ENCODE measurements at places on chromosomes 4 and X.

DNA sequence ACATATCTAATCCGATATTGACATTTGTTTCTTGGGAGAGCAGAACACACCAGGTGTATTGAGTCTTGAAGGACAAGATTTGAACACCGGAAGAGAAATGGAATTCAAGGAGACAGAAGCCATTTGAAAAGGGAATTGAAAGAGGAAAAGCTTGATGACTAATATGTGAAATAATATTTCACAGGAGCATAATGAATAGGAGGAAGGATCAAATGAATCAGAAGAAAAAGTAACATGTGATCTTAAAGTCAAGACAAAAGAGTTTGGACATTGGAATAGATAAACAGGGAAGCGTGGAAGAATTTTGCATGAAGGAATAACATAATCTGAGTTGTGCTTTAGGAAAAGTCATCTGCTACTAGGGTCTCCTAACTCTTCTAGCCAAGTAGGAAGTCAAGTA, 145.5 kb upstream of the PDHA2 start:
- no peak for DNase-seq

- no peak for DNase-seq
Measured at GRCh38 chrX:1394731-1395501, 3.0 kb upstream of the SLC25A6 start.

- DNase-seq = no peak
Measured at GRCh38 chr4:42281324-42282020, 115.8 kb upstream of the SHISA3 start.

DNA sequence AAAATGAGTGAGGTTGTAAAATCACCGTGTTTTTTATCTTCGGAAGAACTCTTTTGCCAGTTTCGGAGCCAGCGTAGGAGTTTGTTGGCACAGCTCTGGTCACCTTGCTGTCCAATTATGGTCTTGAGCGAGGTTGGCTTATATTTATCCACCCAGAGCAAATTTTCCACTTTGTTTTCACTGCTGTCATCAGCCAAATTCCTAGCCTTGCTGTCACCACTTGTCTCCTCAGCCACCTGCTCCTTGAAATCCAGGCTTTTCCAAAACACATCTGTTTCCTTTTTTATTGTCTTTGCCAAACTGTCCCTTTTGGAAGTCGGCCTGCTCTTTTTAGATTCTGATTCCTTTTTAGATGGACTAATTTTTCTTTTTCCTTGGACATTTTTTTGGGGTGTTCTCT, 57.6 kb downstream of the RFC1 start:
- DNase-seq = peak; percentile 70

DNA sequence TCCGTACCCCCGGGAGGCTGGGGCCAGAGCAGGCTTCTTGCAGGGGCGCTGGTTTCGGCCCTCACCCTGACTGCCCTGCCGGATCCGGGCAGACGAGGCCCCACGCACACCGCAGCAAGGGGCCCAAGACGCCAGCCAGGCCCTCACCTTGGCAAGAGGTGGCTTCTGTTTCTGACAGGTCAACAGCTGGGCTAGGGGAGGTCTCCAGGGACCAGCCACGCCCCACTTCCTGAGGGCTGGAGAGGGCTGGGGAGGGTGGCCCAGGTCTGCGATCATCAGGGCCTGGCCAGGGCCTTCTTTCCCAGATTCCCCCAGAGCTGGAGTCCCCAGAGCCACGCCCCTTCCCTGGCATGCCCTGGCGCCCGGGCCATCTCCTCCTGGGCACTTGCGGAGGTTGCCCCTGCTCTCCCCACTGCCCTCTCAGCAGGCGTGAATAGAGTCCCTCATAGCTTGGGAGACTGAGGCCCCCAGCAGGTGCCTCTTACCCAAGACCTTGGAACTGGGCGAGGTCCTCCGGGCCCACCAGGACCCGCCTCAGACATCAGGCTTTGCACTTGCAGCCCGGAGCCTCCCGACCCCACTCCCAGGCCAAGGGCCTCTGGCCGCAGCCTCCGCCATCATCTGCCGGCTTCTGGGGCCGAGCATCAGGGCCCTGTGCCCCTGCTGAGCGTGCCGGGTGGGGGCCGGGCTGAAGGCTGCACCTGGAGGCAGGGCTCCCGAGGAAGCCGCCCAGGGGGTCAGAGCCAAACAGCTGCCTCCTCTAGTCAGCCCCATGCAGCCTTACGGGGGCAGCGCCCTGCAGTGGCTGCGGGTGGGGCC, 6.3 kb upstream of the FGFR3 start:
- DNase-seq = no peak

Measured in NCI-H446 treated with DMSO at 0.1 percent for 48 hours (cell line).